ENCODE measurements at places on chromosomes 5 and 9.
A peak's percentile ranks its signal among the peaks of the same experiment; 100 is the strongest.

DNA sequence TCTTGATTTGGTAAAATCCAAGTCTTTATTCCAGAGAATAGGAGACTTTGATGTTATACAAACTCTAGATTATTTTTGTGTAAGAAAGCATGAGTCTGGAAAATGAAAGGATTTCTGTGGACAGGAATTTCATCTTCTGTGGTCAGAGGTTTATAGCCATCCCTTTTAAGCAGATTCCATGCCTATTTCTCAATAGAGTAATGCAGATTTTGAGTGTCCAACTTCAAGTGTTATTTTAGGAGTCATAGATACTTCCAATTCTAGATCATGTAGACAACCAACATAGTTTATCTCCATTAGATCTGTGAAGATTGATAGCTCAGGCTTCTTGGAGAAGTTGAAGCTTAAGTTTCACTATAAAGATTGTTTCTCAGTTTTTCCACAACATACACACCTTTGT lies 379.7 kb downstream of the PSAT1 start:
- DNase-seq, result no peak

DNA sequence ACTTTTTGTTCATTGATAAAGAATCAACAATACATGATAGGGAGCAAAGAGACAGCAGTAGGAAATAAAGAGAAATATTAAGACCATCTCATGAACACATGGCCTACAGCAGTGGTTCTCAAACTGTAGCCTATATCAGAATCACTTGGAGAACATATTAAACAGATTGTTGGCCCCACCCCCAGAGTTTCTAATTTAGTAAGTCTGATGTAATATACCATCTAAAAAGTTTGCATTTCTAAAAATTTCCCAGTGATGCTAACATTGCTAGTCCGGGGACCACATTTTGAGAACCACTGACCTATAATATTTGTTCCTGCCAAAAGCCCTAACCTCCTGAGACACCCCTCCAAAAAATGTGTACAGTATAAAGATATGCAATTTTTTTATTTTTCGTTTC lies 306.2 kb upstream of the NREP start:
- no peak for DNase-seq

DNA sequence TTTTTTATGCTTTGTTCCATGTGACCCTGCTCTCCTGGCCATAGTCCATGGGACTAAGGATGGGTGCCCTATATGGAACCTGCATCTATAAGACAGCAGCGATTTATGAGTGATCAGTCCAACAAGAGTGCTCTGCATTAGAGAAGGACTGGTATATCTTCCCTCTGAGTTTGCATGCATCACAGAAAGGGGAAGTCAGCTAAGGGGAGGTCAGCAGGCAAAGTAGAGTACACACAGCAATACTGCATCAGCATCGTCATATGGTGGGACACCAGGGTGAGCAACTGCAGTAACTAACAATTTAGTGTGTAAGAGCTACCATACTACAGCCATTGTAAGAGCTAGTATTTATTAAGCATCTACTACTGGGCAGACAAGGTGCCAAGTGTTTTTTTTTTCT lies 311.3 kb downstream of the NDUFS4 start:
- no peak for DNase-seq

GRCh38 chr5:143446535-143447226 lies 43.2 kb upstream of the NR3C1 start:
- no peak for DNase-seq

- DNase-seq, result no peak
These were observed 508.2 kb downstream of the CETN3 start for GRCh38 chr5:89901346-89901745.

GRCh38 chr9:127773272-127773671 lies 5.2 kb downstream of the SH2D3C start:
- no peak for DNase-seq

GRCh38 chr5:228886-229285 lies 10.8 kb downstream of the SDHA start:
- DNase-seq, result no peak

DNA sequence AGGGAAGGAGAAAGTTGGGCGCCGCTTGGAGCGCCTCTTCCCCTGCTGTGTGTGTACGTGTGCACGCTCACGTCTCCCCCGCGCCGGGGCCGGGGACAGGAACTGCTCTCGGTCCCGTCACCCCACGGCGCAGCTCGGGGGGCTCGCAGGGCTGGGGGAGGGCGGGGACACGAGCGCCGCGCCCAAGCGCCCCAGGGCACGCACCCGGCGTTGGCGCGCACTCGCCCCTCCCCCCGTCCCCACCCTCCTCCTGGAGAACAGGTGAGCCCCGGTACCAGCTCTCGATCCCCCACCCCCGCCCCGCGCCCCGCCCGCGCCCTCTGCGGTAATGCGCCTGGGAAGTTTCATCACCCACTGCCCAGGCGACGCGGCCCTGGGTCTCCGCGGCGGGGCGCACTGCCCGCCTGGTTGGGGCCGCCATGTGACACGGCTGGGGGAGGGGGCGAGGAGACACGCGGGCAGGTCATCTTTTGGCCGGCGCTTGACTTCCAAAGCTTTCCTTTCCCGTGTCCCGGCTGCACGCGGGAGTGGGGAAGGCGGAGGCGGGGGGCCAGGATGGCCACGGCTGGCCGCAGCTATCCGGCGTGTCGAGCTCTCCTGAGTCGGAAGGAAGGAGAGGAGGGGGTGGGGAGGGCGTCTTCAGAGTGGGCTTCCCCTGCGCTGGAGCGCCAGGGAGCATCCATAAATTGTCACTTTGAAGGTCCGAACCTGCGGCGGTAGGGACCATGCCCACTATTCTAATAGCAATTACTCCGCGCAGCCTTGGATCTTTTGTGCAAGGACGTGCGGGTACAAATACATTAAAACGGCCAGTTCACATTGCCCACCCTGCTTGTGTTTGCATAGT lies 1.5 kb upstream of the STC2 start:
- peak; percentile 66 for DNase-seq

DNA sequence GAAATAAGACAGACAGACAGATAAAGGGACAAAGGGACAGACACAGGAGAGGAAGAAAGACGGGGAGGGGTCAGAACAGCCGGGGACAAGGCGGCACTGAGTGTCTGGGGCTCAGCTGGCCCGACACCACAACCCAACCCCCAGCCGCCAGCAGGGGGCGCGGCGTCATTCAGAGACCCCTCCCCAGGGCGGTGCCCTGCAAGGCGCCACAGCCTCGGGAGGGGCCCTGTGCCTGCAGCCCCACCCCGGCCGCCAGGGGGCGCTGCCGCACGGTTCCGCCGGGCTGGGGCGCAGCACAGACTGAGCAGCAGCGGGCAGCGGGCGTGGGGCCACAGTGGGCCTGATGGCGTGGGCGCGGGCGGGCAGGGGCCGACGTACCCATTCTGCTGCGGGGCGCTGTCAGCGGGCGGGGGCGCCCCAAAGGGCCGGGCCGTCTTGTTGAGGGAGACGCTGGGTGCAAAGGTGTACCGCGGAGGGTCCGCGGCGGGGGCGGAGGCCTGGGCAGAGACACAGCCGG lies 5.9 kb downstream of the PDLIM7 start:
- DNase-seq, result peak; percentile 43

DNA sequence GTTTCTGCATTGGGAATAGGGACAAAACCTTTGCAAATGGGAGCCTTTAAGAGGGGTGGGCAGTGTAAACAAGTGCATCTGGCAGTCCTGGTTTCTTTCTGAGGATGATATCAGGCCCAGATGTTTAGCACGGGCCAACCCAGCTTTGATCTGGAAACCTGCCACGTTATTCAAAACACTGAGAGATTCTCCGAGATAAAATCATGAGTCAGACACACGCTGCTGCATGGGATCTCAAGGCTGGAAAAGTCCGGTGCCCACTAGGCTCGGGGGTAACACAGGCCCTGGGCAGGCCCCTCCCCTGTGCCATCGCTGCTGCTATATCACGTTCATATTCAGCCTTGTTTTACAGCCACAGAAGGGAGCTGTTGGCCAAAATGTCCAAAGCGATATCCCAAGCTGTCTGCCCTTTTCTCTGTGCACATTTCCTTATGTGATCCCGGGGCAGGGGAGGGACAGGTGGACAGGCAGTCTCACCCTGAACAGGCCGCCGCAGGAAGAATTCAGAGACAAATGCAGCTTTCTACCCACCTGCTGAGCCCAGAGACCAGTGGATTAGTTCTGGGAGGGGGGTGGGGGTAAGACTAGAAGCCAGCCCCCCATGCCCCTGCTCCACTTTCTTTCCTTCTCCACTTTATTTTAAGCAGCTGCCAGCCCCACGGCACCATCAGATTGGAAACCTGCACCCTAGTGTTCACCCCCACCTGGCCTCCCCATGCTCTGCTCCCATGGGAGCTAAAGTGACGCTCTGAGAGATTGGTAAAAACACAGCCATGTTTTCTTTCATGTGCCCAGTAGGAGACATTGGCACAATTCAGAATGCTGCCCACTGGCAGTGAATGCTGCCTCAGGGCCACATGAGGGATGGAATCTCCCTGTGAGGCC lies 63.1 kb downstream of the TMOD1 start:
- no peak for DNase-seq

DNA sequence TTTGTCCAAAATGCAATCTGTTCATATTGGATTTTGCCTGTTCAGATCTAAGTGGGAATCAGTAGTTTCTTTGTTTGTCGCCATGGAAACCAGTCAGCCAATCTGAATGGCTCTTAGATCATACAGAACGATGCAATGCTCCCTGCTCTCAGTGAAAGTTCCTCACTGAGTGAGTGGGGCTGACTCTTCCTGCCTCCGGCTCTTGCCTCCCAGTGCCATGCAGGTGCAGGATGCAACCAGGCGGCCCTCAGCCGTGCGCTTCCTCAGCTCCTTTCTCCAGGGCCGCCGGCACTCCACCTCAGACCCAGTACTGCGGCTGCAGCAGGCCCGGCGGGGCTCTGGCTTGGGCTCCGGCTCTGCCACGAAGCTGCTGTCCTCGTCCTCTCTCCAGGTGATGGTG lies at the start of gene PTPDC1:
TSS of gene PTPDC1 (plus strand) at position 151 of the 400 bp plus-strand sequence. CDS start at position 218, 67 bp downstream.
- DNase-seq, result no peak

DNA sequence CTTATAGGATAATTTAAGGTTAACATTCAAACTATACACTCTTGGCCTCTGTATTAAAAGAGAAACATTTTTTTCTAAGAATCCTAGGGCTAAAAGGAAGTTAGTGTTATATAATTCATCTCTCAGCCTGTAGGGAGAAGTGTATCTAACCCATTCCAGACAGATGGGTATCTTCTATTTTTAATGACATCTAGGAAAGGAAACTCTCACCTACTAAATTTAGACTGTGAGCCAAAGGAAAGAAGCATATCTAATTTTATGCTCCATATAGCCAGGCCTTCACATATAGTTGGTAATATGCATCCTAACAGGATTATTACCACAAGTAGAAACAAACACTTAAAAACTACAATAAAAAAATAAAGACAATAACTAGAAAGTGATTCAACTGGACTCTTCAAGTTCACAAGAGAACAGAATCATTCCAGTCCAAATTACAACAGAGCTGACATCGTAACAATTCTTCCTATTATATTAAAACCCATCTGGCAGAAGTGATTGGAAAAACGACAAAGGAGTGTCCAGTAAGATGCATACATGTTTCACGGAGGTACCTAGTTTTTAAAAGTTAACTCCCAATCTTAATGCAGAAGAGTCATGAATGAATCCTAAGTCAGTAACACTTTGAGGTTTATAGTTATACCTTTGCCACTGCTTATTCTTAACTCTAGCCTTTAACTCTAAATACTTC lies 39.4 kb downstream of the SCAI start:
- DNase-seq, result no peak

DNA sequence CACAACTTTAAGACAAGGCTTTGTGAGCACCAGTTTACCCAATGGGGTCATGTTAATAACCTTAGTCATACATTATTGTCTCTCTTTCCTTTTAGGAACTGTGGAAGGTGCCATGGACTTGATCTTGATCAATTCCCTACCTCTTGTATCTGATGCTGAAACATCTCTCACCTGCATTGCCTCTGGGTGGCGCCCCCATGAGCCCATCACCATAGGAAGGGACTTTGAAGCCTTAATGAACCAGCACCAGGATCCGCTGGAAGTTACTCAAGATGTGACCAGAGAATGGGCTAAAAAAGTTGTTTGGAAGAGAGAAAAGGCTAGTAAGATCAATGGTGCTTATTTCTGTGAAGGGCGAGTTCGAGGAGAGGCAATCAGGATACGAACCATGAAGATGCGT lies 48.7 kb downstream of the TEK start:
- DNase-seq, result no peak

DNA sequence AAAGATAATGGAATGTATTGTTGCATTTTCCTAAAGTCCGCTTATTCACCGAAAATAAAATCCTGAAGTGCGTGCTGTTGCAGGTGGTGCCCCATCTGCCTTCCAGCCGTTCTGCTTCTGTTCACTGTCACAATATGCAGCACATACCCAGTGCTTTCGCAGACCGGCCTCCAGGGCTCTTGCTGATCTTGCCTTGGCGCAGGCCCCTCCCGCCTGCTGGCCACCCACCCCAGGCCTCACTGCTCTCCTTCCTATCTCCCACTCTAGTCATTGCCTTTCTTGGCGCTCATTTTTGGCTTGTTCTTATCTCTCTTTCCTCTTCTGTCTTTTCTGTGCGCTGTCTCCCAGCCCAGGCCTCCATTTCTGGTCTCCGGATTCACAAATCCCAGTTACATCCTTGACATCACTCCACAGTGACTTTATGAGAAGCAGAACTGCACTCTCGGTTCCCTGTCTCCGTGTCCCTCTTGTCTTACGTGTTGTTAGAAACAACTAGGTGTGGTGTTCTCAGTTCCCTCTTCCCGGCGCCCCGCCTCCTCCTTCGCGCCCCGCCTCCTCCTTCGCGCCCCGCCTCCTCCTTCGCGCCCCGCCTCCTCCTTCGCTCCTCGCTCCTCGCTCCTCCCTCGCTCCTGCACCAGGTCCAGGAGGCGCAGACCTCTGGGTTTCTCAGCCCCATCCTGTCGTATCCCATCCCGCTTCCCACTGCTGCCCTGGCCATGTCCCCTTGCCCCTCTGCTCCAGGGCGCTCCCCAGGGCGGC lies 201.7 kb upstream of the OTULINL start:
- DNase-seq, result no peak

Data from activated CD4-positive, alpha-beta memory T cell treated with anti-CD3 and anti-CD28 coated beads, Interleukin-2, amount 10 ng/mL, durations not matched to agents 7 days and 5 days (primary cell).